ENCODE measurements at places on chromosomes 7 and 10.

DNA sequence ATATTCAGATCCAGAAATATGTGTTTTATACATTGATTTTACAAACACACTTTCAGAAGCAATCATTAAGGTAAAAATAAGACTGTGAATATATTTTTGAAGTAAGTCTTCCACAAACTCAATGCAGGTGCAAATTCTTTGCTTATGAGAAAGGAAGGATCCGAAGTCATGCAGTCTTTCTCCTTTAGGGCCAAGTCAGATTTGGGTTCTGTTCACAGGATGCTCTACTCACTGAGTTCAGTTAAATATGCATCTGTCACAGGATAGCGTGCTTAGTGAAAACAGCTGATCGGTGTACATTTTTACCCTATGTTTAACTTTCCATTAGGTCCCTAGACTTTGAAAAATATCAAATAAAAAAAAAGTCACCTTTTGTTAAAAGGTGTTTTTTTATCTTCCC is 608.5 kb downstream of the PHTF2 start:
- DNase-seq: no peak

- no peak for DNase-seq
Observed at GRCh38 chr10:132712291-132712690, 73.7 kb downstream of the NKX6-2 start.

DNA sequence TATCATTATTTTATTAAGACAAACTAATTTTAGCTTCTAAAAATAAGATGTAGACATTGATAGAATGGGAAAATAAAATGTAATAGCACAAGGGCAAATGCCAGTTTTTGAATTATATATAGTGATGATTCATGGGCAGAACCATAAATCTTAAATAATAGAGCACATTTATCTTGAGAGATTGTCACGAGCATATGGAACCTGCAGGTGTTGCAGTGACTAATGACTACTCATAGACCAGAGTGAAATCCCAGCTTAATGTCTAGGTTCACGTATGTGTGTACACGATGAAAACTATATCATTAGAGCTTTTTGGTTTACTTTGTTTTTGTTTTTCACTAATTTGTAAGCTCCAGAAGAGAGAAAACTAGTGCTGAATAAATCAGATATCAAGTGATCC is 150.2 kb upstream of the CACNA2D1 start:
- no peak for DNase-seq

- peak; percentile 37 for DNase-seq
Observed at GRCh38 chr10:43255634-43256431, 11.0 kb downstream of the RASGEF1A start.

DNA sequence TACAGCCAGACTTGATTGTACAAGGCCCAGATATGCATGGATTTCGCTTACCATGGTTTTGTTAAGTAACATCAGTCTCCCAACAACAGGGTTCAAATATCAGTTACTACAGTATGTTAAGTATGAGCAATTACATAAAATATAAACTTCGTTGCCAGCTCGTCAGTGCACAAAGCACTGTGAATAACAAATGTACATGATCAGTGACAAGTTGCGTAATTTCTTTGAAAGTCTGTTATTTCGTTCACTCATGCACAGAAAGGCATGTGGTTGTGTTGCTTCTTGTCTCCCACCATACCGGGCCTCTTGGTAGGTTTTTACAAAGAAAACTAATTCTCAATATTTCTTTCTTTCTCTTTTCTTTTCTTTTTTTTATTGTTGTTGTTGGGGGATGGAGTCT is 12.5 kb upstream of the ZNF487 start:
- no peak for DNase-seq

Data from retina (tissue), 1 donor.